Tibial nerve (tissue), 4 donors: ENCODE measurements at places on chromosomes 3 and 15. TPM values are rescaled to one million over a fixed set of nuclear protein-coding genes. Genes with fewer than 3 reads are reported as not detected.

DNA sequence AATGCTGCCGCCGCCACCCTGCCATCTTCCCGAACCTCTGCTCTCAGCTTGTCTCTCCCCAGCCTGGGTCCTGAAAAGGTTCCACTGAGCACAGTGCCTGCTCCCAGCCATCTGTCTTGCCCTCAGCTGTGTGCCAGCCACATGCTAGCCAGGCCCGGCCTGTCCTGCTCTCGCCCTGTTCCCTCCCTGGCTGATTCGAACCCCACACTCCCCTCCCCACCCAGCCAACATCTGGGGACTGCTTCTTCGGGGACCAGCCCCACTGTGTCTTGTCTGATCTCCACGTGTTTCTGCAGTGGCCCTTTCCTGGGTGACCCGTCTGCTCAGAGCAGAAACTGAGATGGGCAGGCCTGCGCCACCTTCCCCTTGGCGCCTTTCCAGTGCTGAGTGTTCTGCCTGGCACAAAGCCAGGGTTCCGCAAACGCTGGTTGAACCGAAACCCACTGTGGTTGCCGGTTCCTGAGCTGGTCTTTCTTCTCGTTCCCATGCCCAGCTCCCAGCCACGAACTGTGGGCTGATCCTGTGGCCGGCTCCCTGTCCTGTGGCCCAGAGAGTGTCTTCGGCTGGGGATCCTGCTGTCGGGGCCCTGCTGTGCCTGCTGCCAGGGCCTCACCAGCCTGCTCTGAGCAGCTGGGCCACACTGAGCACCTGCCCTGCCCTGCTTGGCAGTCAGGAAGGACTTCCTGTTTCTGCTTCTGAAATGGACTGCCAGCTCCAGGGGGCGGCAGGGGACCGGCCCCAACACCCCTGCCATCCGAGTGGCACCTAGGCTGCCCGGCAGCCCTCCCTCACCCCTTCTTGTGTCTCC, 62.7 kb upstream of the KLF13 start:
- H3K4me3 ChIP-seq: no peak overlapping the region
- H3K27me3 ChIP-seq: no peaks in the 10 kb centered on the region
- H3K4me1 ChIP-seq: no peaks in the 10 kb centered on the region
- no peaks in the 10 kb centered on the region for H3K36me3 ChIP-seq
- peak; percentile 63 for DNase-seq

GRCh38 chr3:72245183-72245811, 460.3 kb upstream of the PROK2 start:
- no peaks in the 10 kb centered on the region for H3K27me3 ChIP-seq
- no peak overlapping the region for H3K4me3 ChIP-seq
- no peak overlapping the region for H3K27ac ChIP-seq
- DNase-seq: peak; percentile 23
- H3K4me1 ChIP-seq: peaks cover 9% of the 10 kb centered on the region
- H3K36me3 ChIP-seq: no peaks in the 10 kb centered on the region

- H3K36me3 ChIP-seq: no peaks in the 10 kb centered on the region
- H3K4me3 ChIP-seq: no peak overlapping the region
- no peak overlapping the region for H3K27ac ChIP-seq
- DNase-seq: no peak
- H3K4me1 ChIP-seq: peaks cover 15% of the 10 kb centered on the region
- no peaks in the 10 kb centered on the region for H3K27me3 ChIP-seq
These were observed 2.3 kb upstream of the EIF2AK4 start for GRCh38 chr15:39931615-39932014.

DNA sequence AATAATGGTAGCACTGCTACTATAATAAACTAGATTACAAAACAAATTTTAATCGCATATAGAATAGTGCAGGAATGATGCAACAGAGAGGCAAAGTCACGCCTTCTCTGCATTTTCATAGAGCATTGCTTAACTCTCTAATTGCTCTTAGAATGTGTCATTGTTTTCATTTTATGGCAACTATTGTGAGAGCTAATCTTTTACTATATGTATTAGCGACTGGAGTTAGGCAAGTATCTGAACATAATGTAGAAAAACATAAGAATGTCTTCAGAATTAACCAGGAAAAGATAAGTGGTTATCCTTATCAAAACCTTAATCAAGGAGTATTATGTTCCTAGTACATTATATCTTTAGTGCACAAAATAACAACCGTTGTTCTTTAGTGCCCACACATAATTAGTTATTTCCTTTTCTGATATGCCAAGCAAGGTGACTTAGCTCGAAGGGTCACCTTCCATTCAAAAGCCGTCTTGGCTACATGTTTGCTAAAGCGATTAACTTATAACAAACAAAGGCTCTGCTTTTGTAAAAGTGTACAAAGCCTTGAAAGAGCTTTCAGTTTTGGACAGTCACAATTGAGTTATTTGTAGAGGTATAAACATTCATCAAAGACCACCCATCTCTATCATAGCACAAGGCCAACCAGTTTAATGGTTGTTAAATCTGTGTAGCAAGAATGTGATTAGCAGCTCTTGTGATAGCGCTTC, 1328.9 kb downstream of the ROBO2 start:
- no peaks in the 10 kb centered on the region for H3K36me3 ChIP-seq
- no peak overlapping the region for H3K27ac ChIP-seq
- no peaks in the 10 kb centered on the region for H3K27me3 ChIP-seq
- no peak for DNase-seq

DNA sequence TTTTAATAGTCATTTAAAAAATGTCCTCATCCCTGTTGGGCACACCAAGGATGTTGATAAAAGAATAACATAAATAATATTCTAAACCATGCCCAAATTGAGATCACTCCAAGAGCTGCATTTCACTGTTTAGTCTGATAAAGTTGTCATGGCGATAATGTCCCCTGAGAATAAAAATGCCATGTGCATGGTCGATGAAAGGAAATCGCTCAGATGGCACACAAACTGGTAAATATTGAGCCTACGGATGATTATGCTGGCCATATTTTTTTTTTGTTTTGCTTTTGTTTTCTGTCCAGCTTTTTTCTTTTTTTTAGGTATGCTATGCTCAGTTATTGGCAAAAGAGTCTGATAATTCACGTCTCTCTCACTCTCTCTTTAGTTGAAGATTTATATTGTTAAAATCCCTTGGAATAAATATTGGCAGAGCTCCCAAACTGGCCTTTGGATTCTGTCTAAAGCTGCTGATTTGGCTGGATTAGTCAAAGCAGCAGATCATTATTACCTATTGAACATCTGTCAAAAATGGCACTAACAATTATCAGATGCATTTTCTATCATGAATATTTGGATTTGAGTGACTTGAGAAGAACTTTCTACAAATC, 643.8 kb downstream of the SQOR start:
- H3K27ac ChIP-seq: no peak overlapping the region
- no peak for DNase-seq
- no peaks in the 10 kb centered on the region for H3K27me3 ChIP-seq

DNA sequence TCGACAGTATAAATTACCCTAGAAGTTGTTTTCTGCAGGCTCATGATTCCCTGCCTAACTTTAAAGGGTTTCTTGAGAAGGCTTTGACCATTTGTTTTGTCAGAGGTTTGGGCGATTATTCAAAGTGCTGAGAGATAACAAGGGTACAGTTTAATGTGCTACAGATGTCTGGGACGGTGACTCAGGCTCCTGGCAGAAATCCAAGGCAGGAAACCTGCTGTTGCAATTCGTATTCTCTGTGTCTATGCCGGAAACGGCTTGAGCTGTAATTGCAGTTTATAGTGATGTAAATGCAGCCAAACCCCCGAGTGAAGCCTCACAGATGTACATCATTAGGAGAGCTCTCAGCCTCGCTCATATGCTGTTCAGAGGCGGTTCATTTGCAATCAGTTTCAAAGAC, 65.6 kb downstream of the SYNPR start:
- H3K27ac ChIP-seq: no peak overlapping the region
- DNase-seq: peak; percentile 64
- H3K4me3 ChIP-seq: no peak overlapping the region
- peaks cover 11% of the 10 kb centered on the region for H3K4me1 ChIP-seq

GRCh38 chr3:134606033-134607025, 44.5 kb downstream of the KY start:
- H3K4me3 ChIP-seq: no peak overlapping the region
- H3K36me3 ChIP-seq: no peaks in the 10 kb centered on the region
- H3K27me3 ChIP-seq: no peaks in the 10 kb centered on the region
- H3K4me1 ChIP-seq: no peaks in the 10 kb centered on the region
- no peak overlapping the region for H3K27ac ChIP-seq
- no peak for DNase-seq

- H3K36me3 ChIP-seq: no peaks in the 10 kb centered on the region
- H3K4me3 ChIP-seq: no peak overlapping the region
- no peaks in the 10 kb centered on the region for H3K27me3 ChIP-seq
- H3K4me1 ChIP-seq: no peaks in the 10 kb centered on the region
These were observed 250.0 kb upstream of the NECTIN3 start for GRCh38 chr3:110821586-110821985.

DNA sequence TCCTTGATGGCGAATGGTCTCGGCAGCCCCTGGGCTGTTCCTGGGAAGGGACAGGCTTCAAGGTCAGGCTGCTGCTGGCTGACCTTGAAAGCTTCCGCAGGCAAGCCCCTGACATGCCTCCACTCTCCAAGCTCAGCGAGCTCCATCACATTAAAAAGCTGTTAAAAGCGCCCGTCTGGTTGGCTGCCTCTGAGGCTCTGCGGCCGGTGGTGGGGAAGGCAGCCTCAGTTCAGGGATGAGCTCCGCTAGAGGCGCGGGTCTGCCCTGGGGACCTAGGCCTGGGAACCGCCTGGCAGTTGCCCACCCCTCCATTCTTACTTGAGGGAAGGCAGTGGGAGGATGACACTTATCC, 103.8 kb downstream of the LINGO1 start:
- H3K27ac ChIP-seq: no peak overlapping the region
- DNase-seq: no peak
- H3K4me1 ChIP-seq: peaks cover 6% of the 10 kb centered on the region
- no peaks in the 10 kb centered on the region for H3K36me3 ChIP-seq
- no peaks in the 10 kb centered on the region for H3K27me3 ChIP-seq

Gene ZCWPW2
- 0.39 TPM for total RNA-seq

Gene SNTN
- total RNA-seq: not detected

Gene SPTBN5
- total RNA-seq: 20.8 TPM

Gene CSTA
- not detected for total RNA-seq

Gene CX3CR1
- 3.1 TPM for total RNA-seq

Gene RASL12
- total RNA-seq: 82.0 TPM

Gene SEMA3G
- total RNA-seq: 11.5 TPM

Gene FBXO40
- not detected for total RNA-seq

Gene C3orf80
- 1.8 TPM for total RNA-seq

Gene TIMP4
- total RNA-seq: 40.2 TPM

Gene LDHAL6B
- total RNA-seq: not detected

Gene SERP1
- total RNA-seq: 462 TPM

Gene ALPK3
- total RNA-seq: 4.3 TPM
